Activated T-cell treated with anti-CD3 and anti-CD28 coated beads for 48 hours (primary cell): ENCODE measurements at places on chromosomes 16 and 17.

DNA sequence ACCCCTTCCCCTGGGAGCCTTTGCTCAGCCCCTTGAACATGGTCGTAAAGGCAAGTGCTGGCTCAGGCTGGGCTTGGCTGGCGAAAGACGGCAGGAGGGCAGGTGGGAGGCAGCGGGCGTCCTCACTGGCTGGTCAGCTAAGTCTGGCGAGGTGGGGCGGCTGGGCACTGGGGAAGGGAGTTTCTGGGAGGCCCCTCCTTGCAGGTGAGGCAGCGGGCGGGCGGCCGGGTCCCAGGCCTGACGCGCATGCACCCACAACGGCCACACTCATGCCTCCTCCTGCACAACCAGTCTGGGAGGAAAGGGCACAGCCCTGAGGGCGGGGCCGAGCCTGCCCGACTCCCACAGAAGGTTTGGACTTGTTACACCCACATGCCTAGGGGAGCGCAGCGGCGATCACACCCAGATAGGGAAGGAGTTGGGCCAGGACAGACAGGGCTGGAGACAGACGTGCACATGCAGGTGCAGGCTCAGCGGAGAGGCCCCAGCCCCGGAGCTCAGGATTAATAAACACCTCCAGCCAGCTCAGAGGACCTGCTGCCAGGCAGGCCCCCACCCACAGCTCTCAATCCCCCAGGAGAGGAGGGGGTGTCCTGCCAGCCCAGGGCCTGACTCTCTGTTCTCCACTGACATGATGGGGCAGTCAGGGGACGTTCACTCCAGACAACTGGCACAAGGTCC is at the start of gene EVPL:
Gene EVPL (minus strand): TSS at position 148 of the 681 bp plus-strand sequence. CDS start 108 bp downstream, at position 40.
- no peak for DNase-seq

DNA sequence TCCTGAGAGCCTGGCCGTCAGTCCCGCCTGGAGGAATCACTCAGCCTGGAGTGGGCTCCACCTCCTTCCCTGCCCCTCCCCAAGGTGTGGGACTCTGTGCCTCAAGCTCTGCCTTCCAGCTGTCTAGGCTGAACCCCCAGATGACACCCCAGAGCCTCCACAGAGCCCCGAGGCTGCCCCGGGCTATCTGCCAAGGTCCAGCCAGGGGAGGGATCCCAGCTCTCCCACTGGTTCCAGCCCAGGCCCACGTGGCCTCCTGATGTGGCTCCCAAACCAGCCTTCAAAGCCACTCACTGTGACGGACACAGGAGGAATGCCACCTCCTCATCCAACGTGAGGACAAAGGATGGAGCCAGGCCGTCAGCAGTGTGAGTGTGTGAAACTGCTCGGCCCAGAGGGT is 45.6 kb upstream of the ENPP7 start:
- no peak for DNase-seq

GRCh38 chr16:67563708-67564468 is 1.6 kb downstream of the CTCF start:
- no peak for DNase-seq

DNA sequence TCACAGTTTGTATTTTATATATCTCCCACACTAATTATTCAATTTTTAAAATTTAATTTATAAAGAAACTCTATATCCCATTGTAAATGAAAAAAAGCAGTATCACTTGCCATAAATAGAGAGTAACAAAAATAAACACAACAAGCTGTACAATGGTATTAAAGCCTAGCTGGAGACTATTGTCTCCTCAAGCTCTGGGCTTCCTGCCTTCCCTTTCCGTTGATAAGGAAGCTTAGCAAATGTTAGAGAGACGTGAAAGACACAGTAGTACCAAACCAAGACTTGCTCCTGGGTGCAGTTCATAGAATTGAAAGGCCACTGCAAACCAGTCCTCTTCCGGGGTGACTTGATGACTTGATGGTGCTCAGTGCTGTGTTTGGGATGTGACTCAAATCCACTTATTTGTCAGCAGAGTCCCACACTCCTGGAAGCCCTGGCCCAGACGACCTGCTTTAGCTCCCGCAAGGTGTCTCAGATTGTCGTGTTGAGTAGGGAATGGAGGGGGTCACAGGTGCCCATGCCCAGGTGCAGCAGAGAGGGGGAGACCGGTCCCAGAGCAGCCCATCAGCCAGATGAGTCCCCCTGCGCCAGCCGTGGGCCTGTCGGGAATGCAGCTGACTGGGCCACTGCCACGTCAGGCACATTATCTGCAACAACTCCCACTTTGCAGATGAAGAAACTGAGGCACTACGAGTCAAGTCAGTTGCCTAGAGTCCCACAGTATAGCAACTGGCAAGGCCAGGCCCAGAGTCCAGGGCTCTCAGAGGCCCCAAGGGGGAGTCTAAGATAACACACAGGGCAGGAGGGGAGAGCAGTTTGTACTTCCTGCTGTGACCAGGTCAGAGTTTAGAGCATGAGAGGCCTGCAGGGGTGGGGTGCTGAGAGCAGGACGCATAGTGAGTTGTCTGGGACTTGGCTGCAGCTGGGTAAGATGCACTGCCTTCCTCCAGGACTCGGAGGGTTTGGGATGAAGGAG is 40.5 kb downstream of the PSME3IP1 start:
- DNase-seq, result no peak

DNA sequence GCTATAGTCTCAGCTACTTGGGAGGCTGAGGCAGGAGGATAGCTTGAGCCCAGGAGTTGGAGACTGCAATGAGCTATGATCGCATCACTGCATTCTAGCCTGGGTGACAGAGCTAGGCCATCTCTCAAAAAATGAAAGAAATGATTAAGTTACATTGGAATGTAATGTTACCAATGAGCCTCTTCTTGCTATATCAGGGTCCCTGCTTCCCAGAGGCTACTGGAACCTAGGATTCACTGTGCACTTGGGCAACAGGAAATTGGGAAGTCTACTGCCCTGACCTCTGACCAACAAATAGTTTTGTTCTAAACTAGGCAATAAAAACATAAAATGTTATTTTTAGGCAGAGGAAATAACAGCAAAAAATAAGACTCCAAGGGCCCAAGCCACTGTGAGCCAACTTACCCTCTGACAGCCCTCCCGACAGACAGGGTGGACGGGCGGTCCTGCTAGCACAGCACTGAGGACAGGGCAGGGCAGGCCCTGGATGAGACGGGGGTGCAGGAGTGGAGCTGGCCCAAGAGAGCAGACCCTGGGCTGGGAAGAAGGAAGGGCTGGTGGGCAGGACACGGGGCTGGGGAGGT is 27.5 kb downstream of the NSMCE1 start:
- no peak for DNase-seq

- DNase-seq, result no peak
These were observed 127.9 kb downstream of the COPRS start for GRCh38 chr17:31731118-31731517.

GRCh38 chr17:65474660-65475059 is 86.8 kb downstream of the AXIN2 start:
- no peak for DNase-seq

DNA sequence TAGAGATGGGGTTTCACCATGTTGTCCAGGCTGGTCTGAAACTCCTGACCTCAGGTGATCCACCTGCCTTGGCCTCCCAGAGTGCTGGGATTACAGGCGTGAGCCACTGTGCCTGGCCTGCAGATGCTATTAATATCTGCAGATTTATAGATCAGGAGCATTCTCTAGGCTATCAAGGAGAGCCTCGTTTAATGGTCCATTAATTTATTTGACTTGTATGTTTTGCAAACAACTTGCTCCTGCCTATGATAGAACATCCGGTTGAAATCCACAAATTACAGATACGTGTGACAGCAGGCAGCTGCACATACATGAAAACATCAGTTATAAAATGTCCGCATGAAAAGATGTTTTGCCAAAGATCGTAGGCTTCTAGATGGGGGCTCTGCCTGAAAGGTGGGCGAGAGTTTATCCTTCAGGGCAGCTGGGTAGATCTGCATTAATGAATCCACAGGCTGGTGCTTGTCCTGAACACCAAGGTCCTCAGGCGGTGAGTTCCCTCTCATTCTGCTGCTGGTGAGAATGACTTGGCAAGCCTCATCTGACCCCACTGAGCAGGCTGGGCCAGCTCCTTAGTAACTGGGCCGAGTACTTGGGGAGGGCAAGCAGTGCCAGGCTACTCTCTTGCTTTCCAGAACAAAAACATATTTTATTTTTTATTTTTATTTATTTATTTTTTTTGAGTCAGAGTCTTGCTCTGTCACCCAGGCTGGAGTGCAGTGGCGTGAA is 37.1 kb upstream of the MGAT5B start:
- DNase-seq, result no peak

DNA sequence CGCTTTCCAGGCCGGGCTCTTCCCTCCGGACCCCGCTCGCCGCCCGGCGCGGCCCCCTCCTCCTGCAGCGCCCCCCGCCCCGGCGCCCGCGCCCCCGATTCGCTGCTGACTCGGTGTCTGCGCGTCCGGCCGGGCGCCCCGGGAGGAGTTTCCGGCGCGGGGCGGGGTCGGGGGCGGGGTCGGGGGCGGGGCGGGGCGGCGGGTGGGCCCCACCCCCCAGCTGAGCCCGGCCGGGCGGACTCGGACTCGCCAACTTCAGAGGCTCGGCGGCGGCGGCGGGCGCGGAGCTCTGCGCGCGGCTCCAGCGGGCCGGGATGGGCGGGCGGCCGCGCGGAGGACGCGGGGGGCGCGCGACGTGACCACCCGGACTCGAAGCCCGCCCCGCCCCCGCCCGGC is at the start of gene METRNL:
Gene METRNL (plus strand): TSS at position 258 of the 396 bp plus-strand sequence. CDS start 207 bp downstream, outside the sequence.
- DNase-seq, result peak; percentile 67

DNA sequence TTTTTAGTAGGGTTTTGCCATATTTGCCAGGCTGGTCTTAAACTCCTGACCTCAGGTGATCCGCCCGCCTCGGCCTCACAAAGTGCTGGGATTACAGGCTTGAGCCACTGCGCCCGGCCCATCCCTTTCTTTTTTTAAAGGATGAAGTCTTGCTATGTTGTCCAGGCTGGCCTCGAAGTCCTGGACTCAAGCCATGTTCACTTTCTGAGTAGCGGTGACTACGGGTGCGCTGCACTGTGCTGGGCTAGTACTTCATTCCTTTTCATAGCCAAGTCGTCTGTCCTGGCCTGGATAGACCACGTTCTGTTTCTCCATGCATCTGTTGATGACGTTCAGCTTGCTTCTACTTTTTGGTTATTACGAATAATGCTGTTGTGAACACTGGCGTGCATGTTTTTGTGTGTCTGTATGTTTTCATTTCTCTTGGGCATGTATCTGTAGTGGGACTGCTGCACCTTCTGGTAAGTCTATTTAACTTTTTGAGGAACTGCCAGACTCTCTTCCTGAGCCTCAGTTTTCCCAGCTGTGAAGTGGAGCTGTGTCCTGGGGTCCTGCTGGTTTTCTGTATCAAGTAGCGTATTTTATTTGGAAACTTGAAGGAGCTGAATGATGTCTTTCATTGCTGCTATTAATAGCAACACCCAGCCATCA is 40.0 kb upstream of the GSE1 start:
- no peak for DNase-seq

DNA sequence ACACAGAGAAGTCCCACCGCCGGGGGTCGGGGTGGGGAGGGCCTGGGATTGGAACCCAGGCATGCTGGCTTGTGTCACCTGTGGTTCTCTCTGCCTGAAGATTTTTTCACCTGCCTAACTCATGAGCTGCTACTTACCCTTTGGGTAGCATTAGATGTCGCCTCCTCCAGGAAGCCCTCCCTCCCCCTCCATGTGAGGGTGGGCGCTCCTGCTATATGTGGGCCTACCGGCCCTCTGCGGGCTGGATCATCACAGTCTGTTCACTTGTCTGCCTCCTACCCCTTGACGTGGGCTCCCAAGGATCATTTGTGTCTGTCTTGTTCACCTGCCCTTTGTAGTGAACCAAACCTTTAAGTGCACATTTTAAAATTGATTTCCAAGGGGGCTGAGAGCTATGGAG is 106.8 kb downstream of the SEC14L1 start:
- DNase-seq, result no peak

DNA sequence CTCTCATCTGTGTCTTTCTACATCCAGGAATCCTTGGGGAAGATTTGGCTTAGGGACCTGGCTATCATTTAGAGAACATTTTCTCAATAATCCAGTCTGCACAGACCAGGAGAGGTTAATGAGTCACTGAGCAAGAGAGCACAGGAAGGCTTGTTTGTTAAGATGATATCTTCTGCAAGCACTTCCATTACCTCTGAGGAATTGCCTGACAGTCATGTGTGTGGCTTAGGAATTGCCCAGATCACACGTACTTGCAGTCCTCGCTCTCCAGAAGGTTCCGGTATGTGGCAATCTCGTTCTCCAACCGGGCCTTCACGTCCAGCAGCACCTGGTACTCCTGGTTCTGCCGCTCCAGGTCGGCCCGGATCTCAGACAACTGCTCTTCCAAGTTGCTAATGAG is 3.3 kb downstream of the KRT37 start:
- no peak for DNase-seq

DNA sequence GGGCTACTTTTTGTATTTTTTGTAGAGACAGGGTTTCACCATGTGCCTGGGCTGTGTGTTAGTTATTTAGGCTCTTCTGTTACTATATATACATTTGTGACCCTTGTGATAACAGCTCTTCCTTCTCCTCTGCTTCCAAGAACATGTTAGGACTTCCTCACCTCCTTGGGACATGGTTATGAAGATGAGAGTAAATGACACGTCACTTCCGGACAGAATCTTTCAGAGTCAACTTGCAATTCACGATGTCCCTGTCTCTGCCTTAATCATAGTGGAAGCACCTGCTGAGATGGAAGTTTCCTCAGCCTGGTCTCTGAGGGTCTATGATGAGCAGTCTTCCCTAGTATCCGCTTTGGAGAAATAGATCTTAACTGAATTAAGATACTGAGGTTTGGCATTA is 42.9 kb downstream of the CCDC42 start:
- DNase-seq, result no peak

GRCh38 chr16:54284931-54285413 is 1.6 kb downstream of the IRX3 start:
- no peak for DNase-seq

- DNase-seq, result no peak
These were observed 14.2 kb upstream of the TBX21 start for GRCh38 chr17:47718634-47719405.

DNA sequence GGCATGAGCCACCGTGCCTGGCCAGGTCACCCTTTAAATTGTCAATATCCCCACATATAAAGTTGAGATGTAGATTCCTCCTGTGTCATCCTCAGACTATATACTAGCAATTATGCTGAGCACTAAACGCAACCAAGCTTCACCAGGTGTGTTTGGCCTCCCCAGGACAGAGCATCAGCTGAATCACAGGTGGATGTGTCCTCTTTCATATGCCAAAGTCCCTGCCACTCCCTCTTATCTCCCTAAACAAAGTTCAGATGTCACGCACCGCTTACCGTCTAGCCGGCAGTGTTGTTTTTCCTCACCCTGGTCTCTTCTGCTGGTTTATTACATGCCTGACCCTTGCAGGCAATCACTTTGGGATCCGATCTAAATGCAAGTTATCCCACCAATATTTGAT is 43.8 kb upstream of the ARHGAP44 start:
- no peak for DNase-seq

GRCh38 chr17:45306623-45307022 is 10.2 kb downstream of the MAP3K14 start:
- DNase-seq, result no peak

GRCh38 chr17:36504156-36504545 is 17.7 kb downstream of the ZNHIT3 start:
- DNase-seq, result no peak

GRCh38 chr17:36736201-36737156 is 135.1 kb downstream of the MRM1 start:
- DNase-seq, result no peak
